Sciatic nerve (tissue), 2 donors: ENCODE measurements at places on chromosomes 16 and 17. TPM values are rescaled to one million over a fixed set of nuclear protein-coding genes. Genes with fewer than 3 reads are reported as not detected.

TVP23A gene
- 3.3 TPM for total RNA-seq

FAM20A gene
- 56.5 TPM for total RNA-seq

ZNF205 gene
- 12.3 TPM for total RNA-seq

CLEC19A gene
- total RNA-seq = 0.13 TPM

DNAI2 gene
- total RNA-seq = not detected

NPIPB2 gene
- total RNA-seq = 11.9 TPM

CCT6B gene
- 2.9 TPM for total RNA-seq

GJD3 gene
- total RNA-seq = not detected

RNF157 gene
- 15.8 TPM for total RNA-seq

SULT1A2 gene
- total RNA-seq = 4.5 TPM

CFAP97D1 gene
- total RNA-seq = not detected

KRTAP9-8 gene
- not detected for total RNA-seq

HSF5 gene
- total RNA-seq = 0.27 TPM

LHX1 gene
- total RNA-seq = not detected

SLC6A4 gene
- 3.0 TPM for total RNA-seq

RAD51C gene
- total RNA-seq = 27.8 TPM

ARSG gene
- total RNA-seq = 7.0 TPM

NFATC3 gene
- 66.4 TPM for total RNA-seq

LGALS9C gene
- 0.18 TPM for total RNA-seq

KRTAP2-3 gene
- total RNA-seq = not detected

CX3CL1 gene
- total RNA-seq = 21.3 TPM

RNF43 gene
- total RNA-seq = 0.67 TPM

RASD1 gene
- total RNA-seq = 58.6 TPM

CIITA gene
- 51.9 TPM for total RNA-seq

KRTAP1-3 gene
- total RNA-seq = not detected

HIGD1B gene
- total RNA-seq = 5.8 TPM

CES3 gene
- 0.71 TPM for total RNA-seq

GAST gene
- not detected for total RNA-seq

ABCA6 gene
- 225 TPM for total RNA-seq

PEX12 gene
- 7.8 TPM for total RNA-seq

FBXO39 gene
- 0.98 TPM for total RNA-seq

CIAO3 gene
- total RNA-seq = 26.9 TPM

DOC2B gene
- 27.2 TPM for total RNA-seq

GPT2 gene
- total RNA-seq = 37.1 TPM

NHERF1 gene
- total RNA-seq = 39.0 TPM

CCL13 gene
- total RNA-seq = 28.8 TPM

MRPS23 gene
- 27.1 TPM for total RNA-seq

AOC2 gene
- 1.6 TPM for total RNA-seq

ABCC11 gene
- not detected for total RNA-seq
